ENCODE measurements at places on chromosomes 2 and 18.

GRCh38 chr2:44533508-44533907 is 171.8 kb downstream of the CAMKMT start:
- no peak for DNase-seq

DNA sequence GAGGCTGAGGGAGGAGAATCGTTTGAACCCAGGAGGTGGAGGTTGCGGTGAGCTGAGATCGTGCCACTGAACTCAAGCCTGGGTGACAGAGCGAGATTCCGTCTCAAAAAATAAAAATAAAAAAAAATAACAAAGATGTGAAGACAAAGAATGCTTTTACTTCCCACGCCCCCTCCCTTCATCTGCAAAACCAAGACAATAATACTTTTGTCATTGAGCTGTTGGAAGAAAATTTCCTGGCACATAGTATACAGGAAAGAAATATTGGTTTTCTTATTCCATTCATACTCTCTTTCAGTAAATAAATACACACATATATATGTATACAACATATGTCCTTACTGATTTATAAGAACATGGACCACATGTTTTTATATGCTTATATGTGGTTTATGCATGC is 12.2 kb downstream of the GREB1 start:
- no peak for DNase-seq

DNA sequence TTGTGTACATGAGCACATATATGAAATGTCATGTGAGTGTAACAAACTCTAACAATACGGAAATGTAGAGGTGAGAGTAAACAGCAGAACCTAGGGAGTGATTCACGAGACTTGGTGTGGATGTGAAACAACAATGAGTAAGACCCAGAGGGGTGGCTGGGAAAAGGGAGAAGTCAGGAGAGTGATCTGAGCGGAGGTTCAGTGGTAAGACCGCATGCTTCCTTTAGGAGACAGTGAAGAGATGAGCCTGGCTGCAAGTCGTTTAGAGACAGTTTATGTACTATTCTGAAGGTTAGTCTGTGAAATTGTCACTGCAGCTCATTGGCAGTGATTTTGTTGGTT is 150.6 kb downstream of the PRPF40A start:
- DNase-seq = no peak

DNA sequence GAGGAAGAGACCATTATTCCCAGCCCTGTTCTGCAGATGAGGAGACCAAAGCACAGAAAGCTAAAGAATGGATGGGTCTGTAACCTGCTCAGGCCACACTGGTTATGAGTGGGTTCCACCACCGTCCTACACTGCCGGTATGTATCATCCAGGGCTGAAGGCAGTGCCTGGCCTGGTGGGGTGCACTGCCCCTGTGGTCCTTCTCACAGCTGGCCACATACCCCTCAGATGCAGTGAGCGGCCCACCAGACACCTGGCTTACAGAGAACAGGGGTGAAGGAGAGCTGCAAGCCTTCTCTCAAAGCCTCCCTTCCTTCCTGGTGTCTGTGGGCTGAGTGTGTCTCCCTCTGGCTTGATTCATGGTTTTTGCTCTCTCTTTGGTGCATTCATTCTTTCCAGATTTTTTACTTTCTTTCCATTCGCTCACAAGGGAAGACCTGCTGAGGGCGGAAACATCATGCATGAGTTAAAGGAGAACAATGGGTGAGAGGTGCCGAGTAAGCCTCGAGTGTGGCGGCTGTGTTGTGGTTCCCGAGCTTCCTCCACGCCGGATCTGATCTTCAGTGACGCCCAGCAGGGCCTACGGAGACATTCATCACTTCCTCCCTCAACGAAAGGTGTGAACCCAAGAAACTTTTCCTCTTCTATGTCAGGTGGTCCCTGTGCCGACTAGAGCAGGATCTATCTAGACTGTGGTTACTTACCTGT is 62.1 kb upstream of the REL start:
- DNase-seq = peak; percentile 77

DNA sequence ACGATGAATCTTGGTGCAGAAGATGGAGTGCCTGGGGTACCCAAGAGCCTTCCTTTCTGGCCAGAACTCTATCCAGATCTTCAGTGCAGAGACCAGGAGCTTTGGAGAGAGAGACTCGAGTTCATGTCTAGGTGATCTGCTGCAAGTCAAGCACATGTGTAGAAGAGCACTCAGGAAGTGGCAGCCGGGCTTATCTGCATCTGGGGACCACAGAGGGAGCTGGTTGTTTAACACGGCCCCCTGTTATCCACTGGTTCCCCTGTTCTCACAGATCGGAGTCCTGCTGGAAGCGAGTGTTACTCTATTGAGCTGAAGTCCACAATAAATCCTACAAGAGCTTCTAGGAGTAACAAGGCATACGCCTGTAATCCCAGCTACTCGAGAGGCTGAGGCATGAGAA is 128.3 kb downstream of the ACOXL start:
- no peak for DNase-seq

GRCh38 chr2:224428787-224429440 is 27.0 kb upstream of the FAM124B start:
- DNase-seq = no peak

- no peak for DNase-seq
Measured at GRCh38 chr2:7861910-7862702, 819.8 kb upstream of the ID2 start.

GRCh38 chr2:99737537-99737936 is 247.7 kb upstream of the REV1 start:
- DNase-seq = no peak

- DNase-seq = no peak
Measured at GRCh38 chr2:84424152-84424551, 34.9 kb downstream of the SUCLG1 start.

DNA sequence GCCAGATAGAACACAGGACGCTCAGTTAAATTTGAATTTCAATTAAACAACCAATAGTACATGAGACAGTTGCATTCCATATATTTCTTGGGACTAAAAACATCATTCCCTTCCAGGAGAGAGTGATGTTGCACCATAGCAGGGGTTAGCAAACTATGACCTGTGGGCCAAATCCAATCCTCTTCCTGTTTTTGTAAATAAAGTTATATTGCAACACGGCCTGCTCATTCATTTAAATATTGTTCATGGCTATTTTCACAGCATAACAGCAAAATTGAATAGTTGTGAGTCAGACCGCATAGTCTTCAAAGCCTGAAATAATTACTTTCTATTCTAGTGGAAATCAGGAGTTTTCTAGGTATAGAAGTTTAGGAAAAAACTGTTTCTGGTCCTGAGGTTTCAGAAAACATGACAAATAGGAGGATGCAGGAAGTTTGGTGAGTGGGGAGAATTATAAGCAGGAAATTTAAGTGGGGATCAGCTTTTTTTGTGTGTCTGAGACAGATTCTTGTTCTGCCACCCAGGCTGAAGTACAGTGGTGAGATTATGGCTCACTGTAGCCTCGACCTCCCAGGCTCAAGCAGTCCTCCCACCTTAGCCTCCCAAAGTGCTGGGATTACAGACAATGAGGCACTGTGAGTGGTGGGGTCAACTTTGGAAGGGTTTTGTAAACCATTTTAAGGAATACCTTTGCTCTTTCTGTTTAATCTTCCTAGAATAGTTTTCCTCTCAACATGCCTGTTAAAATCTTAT is 131.5 kb downstream of the SOCS6 start:
- no peak for DNase-seq

GRCh38 chr18:58682429-58683069 is 11.3 kb downstream of the MALT1 start:
- DNase-seq = no peak

- DNase-seq = no peak
Measured at GRCh38 chr18:14928396-14928795, 180.4 kb downstream of the ANKRD30B start.

DNA sequence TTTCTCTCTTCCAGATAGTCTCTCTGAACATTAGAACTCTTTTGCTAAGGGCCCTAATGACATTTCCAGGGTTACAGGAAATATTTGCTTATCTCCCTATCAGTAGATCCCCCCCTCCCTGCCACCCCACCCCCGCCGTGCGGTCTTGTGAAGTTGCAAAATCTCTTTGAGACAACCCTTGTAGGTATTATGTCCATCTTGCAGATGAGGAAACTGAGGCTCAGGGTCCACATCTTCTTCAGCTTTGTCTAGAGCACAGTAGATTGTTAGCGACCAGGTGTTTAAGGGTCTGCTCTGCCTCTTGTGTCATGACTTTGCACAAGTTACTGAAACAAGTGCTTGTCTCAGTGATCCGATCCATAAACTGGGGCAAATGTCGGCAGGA is 65.8 kb upstream of the GATA6 start:
- no peak for DNase-seq

DNA sequence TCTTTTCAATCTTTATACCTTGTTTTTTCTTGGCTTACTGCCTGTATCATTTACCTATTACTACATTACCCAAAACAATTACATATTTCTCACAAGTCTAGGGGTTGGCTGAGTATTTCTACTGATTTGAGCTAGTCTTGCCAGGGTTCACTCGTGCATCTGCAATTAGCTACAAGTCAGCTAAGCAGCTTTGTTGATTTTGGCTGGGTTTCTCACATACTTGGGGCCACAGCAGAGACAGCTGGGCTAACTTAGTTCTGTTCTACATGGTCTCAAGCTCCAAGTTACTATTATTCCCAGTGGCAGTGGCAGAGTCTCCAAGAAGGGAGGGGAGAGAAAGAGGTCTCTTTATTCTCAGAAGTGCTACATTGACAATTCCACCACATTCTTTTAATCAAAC is 54.7 kb upstream of the SP5 start:
- no peak for DNase-seq

DNA sequence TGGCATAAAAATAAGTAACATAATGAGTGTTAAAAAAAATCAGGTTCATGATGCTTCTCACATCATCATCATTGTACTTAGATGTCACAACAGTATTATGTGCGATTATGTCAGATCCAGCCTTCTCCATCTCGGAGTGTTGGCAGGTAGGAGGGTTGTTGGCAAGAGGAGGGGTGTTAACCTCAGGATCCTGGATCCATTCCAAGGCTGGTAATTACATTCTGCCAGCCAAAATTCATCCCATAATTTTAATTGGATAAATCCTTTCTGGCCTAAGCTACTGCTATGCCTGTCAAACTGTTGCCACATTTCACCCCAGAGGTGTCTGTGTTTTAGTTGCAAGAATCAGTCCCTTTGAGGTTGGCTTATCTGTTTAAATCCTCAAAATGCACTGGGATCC is 891 bp upstream of the FTCDNL1 start:
- DNase-seq = no peak

DNA sequence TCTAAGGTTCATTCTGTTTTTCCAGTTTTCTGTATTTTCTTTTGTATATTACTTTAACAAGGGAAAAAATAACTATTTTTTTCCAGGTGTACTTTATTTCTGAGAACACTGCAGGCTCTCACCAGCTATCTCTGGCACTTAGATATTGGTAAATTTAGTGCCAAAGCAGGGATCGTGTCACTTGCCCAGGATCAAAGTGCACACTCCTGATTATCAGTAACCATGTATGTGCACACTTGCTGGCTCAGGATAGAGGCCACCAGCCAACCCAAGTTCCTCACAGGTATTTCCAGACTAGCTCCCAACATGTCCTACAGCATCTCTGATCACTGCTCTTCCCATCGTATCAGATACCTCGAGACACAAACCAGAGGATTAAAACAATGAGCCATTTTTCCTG is 5.8 kb upstream of the FZD5 start:
- DNase-seq = no peak

GRCh38 chr18:74819433-74820059 is 221.9 kb downstream of the ZNF407 start:
- no peak for DNase-seq

DNA sequence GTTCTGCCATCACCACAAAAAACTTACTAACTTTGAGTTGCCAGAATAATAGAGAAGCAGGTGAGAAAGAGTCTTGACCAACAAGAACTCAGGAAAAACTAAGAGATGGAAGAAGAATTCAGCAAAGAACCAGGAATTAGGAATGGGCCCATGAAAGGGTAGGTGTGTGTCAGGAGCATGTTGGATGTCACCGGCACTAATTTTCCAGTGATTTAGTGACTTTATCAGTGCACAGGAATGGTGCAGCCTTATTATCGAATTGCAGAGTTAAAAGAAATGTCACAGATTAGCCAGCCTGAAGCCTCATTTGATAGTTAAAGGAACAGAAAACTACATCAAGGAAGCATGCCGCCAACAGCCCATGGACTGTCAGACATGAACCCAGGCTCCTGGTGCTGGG is 9.0 kb upstream of the BOD1L2 start:
- no peak for DNase-seq

GRCh38 chr2:134218414-134218813 is 35.5 kb upstream of the MGAT5 start:
- DNase-seq = no peak

DNA sequence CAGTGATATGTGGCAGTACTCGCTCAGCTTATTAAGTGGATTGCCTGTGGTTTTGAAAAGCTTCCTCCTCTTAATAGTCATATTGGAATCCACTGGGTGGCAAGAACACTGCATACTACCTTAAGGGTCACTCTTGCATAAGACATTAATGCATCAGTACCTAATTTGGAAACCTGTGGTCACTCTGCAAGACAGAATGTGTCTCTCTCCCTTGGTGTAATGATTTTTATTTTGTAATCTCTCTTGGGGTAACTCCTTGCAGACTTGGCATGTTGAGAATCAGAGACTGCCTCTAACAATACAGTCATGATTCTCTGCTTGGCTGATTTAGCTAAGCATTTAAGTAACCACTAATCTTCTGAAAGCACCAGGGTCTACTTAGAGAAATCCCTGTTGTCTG is 33.0 kb upstream of the IER3IP1 start:
- no peak for DNase-seq

- DNase-seq = no peak
Measured at GRCh38 chr2:117828870-117829269, 14.4 kb downstream of the DDX18 start.

- no peak for DNase-seq
Measured at GRCh38 chr2:9310377-9310776, 103.8 kb downstream of the ASAP2 start.

GRCh38 chr2:4144731-4145130 is 441.4 kb downstream of the DCDC2C start:
- DNase-seq = no peak

DNA sequence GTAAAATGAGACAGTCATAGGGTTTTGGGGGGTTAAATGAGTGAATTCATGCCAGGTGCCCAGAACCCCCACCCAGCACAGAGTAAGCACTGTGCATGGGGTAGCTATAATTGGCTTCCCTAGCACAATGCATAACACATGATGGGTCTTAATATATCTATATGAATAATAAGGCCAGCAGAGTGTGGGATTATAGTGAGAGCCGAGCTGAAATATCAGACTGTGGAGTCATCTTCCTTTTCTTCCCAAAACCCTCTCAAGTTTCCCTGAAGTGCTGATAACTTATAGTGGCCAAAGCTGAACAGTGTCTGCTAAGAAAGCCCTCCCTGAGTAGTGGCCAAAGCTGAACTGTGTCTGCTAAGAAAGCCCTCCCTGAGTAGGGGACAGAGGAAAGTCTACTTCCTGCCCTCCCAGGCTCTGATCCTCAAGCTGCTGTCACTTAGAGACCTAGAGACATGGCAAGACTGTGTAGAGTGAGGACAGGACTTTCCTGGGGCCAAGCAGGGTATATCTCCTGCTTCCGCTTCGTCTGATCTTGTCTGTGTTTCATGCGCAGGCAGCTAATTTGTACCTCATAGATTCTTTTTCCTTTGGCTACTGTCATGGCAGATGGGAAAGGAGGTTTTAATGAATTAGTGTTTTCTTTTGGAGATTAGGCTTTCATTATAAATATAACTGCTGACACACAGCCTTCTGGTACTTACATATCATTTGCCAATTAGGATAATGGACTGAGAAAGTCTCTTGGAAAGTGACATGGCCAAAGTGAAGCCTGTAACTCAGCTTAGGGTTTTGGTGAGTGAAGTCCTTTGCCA is 94.9 kb downstream of the FHOD3 start:
- DNase-seq = no peak

Measured in activated T-helper 1 cell treated with Interleukin-2 at 50 U/mL for 16 hours (primary cell).